ENCODE measurements at places on chromosomes 7 and 10.
A peak's percentile ranks its signal among the peaks of the same experiment; 100 is the strongest.

GRCh38 chr7:101362334-101363195, at the start of gene COL26A1:
TSS of gene COL26A1 (plus strand) at chr7:101362875. CDS start at chr7:101363033, 158 bp downstream.
- peak; percentile 18 for DNase-seq

GRCh38 chr7:106309362-106309761, 24.6 kb upstream of the NAMPT start:
- peak; percentile 41 for DNase-seq

GRCh38 chr7:2613931-2614600, 17.7 kb upstream of the TTYH3 start:
- no peak for DNase-seq

DNA sequence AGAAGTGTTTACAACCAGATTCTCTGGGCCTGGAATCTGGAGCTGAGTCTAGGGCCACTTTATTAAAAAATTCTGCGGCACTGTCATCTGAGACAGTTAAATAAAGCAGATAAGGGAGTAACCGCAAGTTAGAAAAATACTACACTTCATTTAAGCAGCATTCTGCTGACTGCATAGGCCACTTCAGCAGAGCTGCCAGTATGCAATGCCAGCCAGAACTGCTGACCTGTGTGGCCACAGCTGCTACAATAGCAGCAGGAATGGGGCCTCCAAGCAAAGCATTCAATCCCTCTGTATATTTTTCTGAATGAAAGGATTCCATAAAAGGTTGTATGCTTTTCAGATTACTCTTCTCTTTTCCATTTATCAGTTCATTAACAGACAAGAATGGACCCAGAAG, 136.0 kb downstream of the COL28A1 start:
- DNase-seq = no peak

DNA sequence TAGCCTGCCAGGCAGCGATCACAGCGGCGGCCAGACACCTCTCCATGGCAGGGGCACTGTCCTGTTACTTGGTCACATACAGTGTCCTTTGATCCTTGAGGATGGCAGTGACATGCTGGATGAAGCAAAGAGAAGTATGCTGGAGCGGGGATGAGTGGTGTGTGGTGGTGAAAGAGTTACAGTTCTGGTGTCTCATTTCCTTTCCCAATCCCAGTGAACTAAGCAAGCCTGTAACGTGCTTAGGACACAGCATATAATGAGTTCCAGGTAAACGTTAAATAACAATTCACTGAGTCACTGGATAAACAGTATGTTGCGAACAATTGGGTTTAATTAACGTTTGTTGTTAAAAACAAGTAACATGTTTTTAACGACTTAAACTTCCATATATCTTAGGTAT, 63.5 kb upstream of the LAMB1 start:
- no peak for DNase-seq

GRCh38 chr7:28070297-28071055, 110.1 kb downstream of the JAZF1 start:
- no peak for DNase-seq

- DNase-seq = peak; percentile 95
Observed at GRCh38 chr7:149090397-149091195, at the start of gene ZNF786. TSS of gene ZNF786 (minus strand) at chr7:149090718. CDS start at chr7:149090640, 78 bp downstream.

Data from activated CD8-positive, alpha-beta T cell treated with anti-CD3 and anti-CD28 coated beads for 36 hours (primary cell).